Activated CD4-positive, alpha-beta memory T cell treated with anti-CD3 and anti-CD28 coated beads for 36 hours (primary cell): ENCODE measurements at places on chromosomes 3 and 15. TPM values are rescaled to one million over a fixed set of nuclear protein-coding genes. Genes with fewer than 3 reads are reported as not detected.

DNA sequence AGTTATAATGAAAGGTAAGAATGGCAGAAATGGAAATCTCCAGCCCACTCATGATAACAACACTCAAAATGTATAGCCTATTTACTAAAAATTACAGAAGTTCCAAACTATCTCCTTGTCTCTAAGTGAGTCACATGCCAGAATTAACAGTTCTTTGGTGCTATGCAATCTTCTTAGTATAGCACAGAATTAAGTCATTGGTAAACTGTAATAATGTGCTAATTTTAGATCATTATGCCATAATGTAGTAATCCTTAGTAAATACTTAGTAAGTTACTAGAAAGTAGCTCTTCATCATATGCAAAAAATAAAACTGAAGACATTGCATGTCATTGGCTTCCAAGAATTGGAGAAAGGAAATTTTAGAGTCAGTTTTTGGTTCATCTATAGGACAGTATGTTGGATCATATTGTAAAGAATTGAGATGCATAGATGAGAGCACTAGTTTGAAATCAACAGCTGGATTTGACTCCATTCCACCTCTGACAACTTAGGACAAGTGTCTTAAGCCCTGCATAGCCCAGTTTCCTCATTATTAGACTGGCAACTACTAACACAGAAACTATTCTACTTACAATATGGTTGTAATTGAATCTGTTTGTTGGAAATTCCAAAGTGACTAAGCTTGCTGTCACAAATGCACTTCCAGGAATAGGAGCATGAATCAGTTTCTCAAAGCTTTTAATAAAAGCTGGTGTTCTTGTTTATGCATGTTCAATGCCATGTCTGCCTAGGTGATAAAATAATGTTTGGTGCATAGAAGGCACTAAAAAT, 40.1 kb upstream of the CD47 start:
- peak overlapping the region; percentile 33 for H3K4me3 ChIP-seq
- peaks cover 88% of the 10 kb centered on the region for H3K4me1 ChIP-seq
- H3K27me3 ChIP-seq = no peaks in the 10 kb centered on the region
- H3K36me3 ChIP-seq = peaks cover 71% of the 10 kb centered on the region

GRCh38 chr15:44711743-44712345, 527 bp downstream of the B2M start:
- H3K27ac ChIP-seq = peak overlapping the region; percentile 100
- H3K27me3 ChIP-seq = peaks cover 5% of the 10 kb centered on the region
- DNase-seq = peak; percentile 67
- peaks cover 45% of the 10 kb centered on the region for H3K4me1 ChIP-seq
- peaks cover 74% of the 10 kb centered on the region for H3K36me3 ChIP-seq
- peak overlapping the region; percentile 88 for H3K4me3 ChIP-seq

DNA sequence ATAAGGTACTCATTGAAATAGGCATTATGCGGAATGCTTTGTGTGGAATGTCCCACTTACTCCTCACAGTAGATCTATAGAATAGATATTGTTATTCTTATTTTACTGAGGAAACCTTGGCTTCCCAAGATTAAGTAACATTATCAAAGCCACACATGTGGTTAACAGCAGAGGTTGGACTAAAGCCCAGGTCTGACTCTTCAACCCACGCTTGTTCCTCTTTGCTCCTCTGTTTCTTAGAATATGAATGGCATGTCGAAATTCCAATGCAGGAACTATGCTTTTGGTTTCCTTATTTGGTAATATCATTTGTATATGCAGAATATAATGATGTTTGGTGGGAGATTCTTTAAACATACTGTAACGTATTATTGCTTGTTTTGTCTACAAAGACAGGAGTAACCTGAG, 818.8 kb upstream of the LMCD1 start:
- H3K4me3 ChIP-seq = no peak overlapping the region
- DNase-seq = no peak
- no peaks in the 10 kb centered on the region for H3K27me3 ChIP-seq
- H3K27ac ChIP-seq = no peak overlapping the region

- no peaks in the 10 kb centered on the region for H3K27me3 ChIP-seq
- H3K36me3 ChIP-seq = no peaks in the 10 kb centered on the region
- H3K4me1 ChIP-seq = no peaks in the 10 kb centered on the region
These were observed 284.8 kb downstream of the TUSC7 start for GRCh38 chr3:116994351-116994879.

GRCh38 chr3:136898549-136898948, 36.5 kb downstream of the NCK1 start:
- peaks cover 69% of the 10 kb centered on the region for H3K4me1 ChIP-seq
- no peaks in the 10 kb centered on the region for H3K27me3 ChIP-seq
- no peak for DNase-seq
- no peak overlapping the region for H3K4me3 ChIP-seq
- H3K27ac ChIP-seq = peak overlapping the region; percentile 35

DNA sequence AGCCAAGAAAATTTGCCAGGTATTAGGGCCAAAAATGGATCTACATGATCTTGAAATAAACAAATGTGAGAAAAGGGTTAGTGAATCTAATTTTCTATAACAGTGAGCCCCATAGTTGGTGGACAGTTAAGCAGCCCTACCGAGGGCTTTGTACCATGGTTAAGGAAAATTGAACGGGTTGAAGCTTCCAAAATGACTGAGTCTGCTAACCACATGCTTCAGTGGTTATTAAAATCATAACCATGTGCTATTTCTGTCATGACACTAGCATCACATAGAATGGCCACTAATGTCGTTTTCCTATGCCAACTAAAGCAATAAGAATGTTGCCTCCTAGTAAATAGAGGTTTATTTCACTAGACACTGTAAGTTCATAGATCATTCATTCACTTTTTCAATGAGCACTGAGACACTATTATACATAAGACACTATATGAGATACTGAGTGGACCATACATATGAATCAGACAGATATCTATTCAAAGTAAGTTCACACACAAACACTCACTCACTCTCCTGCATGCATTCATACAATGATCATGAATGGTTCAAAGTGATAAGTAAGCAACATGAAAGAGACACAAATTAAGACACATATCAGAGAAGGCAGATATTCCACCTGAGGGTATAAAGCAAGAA, 4.3 kb downstream of the SST start:
- H3K27ac ChIP-seq = no peak overlapping the region
- no peak overlapping the region for H3K4me3 ChIP-seq
- no peak for DNase-seq
- H3K27me3 ChIP-seq = peaks cover 53% of the 10 kb centered on the region

GRCh38 chr3:178672275-178672674, 136.0 kb downstream of the KCNMB2 start:
- no peaks in the 10 kb centered on the region for H3K36me3 ChIP-seq
- H3K4me1 ChIP-seq = peaks cover 2% of the 10 kb centered on the region
- no peak overlapping the region for H3K4me3 ChIP-seq
- H3K27ac ChIP-seq = no peak overlapping the region
- no peak for DNase-seq

UBE3A gene
- 102 TPM for total RNA-seq

SLC2A2 gene
- not detected for total RNA-seq
